Activated CD4-positive, alpha-beta T cell treated with anti-CD3 and anti-CD28 coated beads, Interleukin-2, amount 10 ng/mL, durations not matched to agents 24 days and 14 days (primary cell): ENCODE measurements at places on chromosomes 13 and 19. TPM values are rescaled to one million over a fixed set of nuclear protein-coding genes. Genes with fewer than 3 reads are reported as not detected.

DNA sequence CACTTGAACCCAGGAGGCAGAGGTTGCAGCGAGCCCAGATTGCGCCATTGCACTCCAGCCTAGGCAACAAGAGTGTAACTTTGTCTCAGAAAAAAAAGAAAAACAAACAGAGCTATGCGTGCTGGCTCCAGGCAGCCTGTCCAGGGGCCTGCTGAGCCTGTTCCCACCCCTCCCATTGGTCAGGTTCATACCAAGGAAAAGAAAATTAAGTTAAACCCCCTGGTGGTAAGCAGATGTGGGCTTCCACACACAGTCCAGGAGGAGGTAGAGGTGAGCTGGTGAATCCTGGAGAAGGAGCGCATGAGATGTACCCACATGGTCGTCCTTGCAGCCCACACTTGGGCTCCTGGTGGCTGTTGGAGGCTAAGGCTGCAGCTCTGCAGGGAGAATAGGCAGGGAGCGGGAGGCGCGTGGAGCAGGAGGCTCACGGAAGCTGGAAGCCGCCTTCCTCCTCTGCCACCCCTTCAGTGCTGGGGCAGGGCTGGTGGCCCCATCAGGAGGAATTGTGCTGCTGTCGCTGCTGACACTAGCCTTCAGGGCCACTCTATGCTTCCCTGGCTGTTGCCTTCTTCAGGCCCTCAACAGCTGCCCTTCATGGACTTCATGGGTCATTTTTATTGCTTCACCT is 10.5 kb upstream of the CHAMP1 start:
- no peak overlapping the region for H3K27ac ChIP-seq
- no peaks in the 10 kb centered on the region for H3K27me3 ChIP-seq
- no peaks in the 10 kb centered on the region for H3K4me1 ChIP-seq
- peaks cover 36% of the 10 kb centered on the region for H3K36me3 ChIP-seq
- H3K4me3 ChIP-seq = no peak overlapping the region
- DNase-seq = no peak

DNA sequence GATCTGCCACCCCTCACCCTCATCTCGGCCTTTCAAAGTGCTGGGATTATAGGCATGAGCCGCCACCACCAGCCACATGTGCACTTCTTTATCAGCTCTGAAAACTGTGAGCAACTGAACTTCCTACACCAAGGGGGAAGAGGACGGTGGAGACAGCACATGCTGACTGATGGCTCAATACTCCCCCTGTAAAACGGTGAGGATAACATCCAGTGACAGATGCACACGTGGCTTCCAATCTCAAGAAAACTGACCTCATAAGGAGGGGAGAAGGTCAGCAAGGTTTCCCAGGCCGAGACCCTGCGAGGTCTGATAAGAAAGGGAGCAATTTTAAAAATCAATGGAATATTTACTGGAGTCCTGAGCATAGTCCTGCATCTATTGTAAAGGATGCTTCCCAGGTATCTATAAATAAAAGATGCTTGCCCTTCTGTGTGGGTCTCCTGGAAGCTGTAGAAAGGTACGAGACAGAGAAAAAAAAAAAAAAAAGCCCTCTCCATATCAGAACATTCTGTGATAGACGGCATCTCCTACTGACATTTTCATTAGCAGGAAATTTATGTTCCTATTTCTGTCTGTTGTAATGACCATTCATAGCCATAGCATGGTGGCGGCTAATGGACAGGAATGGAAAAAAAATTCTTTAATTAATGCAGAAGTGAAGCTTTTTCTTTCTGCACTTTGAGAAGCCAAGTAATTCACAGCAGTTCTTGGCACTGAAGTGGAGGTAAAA is 385.1 kb downstream of the ZNF536 start:
- H3K27me3 ChIP-seq = no peaks in the 10 kb centered on the region
- H3K36me3 ChIP-seq = no peaks in the 10 kb centered on the region
- H3K4me1 ChIP-seq = no peaks in the 10 kb centered on the region
- H3K4me3 ChIP-seq = no peak overlapping the region

DNA sequence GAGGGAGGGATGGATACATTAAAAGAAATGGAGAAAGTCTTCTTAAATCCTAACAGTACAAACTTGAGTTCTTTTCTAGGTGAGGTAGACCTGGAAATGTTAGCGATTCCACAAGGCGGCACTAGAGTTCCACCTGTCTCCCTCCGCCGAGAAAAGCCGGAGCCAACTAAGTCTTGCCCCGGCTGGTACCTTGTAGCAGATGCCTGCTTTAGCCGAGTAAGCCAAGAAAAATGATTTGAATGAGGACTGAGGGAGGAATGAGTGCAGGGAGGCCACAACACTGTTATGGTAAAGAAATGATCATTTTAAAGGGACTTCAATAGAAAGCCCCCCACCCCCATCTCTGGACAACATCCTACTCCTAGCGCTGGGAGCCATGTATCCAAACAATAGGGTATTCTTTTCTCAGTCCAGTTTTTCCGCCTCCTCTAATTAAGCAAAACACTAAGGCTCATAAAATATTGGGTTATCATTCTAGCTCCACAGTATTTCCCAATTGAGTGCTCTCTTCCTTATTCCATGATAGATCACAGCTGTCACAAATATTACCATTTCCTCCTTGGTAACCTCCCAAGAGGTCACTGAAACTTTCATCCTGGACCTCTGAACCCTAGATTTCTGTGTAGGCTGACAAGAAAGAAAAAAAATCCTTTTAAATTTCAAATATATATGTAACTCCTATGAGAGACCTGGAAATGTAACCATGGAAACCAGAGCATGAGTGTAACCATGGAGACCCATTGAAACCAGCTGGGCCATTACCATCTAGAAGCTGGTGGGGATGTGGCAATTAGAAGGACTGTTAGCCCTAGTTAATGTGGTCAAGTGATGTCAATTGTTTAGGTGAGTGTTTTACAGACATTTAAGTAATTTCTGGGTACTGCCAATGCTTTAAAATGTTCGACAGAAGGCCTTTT is 58.3 kb downstream of the GPALPP1 start:
- H3K36me3 ChIP-seq = no peaks in the 10 kb centered on the region
- H3K4me3 ChIP-seq = peak overlapping the region; percentile 83
- peaks cover 47% of the 10 kb centered on the region for H3K27me3 ChIP-seq
- peaks cover 12% of the 10 kb centered on the region for H3K4me1 ChIP-seq
- peak; percentile 92 for DNase-seq

ZNF793 gene
- total RNA-seq = 0.69 and 0.72 TPM in 2 replicates

- no peak overlapping the region for H3K27ac ChIP-seq
- H3K4me3 ChIP-seq = no peak overlapping the region
- H3K27me3 ChIP-seq = no peaks in the 10 kb centered on the region
- no peaks in the 10 kb centered on the region for H3K36me3 ChIP-seq
Observed at GRCh38 chr19:10888421-10888866, 17.1 kb downstream of the CARM1 start.

- H3K36me3 ChIP-seq = no peaks in the 10 kb centered on the region
- DNase-seq = no peak
- H3K27me3 ChIP-seq = no peaks in the 10 kb centered on the region
- H3K4me3 ChIP-seq = no peak overlapping the region
- H3K4me1 ChIP-seq = no peaks in the 10 kb centered on the region
Observed at GRCh38 chr13:59547950-59548349, 615.8 kb downstream of the DIAPH3 start.

DNA sequence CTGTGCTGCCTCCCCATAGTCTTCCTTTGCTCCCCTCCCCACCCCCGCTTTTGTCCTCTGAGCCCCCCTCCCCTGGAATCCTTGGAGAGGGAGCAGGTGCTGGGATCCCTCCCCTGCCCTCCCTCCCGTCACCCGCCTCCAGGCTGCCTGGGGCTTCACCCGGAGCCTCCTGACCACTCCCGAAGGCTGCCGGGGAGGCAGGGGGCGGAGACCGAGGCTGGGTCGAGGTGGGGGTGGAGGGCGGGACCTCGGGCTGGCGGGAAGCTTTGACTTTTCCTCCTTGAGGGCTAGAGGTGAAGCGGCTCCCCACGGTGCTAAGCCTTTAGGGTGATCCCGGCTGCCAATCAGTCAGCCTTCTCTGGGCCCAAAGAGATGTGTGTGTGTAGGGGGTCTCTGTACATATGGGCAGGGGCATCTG is 1.5 kb downstream of the KMT5C start:
- peak overlapping the region; percentile 91 for H3K4me3 ChIP-seq
- peak; percentile 90 for DNase-seq
- H3K27me3 ChIP-seq = peaks cover 9% of the 10 kb centered on the region

DNA sequence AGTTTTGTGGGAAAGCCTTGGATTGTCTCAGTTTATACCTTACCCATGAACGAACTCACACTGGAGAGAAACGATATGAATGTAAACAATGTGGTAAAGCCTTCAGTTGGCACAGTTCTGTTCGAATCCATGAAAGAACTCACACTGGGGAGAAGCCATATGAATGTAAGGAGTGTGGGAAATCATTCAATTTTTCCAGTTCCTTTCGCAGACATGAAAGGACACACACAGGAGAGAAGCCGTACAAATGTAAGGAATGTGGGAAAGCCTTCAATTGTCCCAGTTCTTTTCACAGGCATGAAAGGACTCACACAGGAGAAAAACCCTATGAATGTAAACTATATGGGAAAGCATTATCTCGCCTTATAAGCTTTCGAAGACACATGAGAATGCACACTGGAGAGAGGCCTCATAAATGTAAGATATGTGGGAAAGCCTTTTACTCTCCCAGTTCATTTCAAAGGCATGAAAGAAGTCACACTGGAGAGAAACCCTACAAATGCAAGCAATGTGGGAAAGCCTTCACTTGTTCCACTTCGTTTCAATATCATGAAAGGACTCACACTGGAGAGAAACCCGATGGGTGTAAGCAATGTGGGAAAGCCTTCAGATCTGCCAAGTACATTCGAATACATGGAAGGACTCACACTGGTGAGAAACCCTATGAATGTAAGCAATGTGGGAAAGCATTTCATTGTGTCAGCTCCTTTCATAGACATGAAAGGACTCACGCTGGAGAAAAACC is 7.5 kb upstream of the ZNF440 start:
- H3K36me3 ChIP-seq = peaks cover 13% of the 10 kb centered on the region
- no peak overlapping the region for H3K27ac ChIP-seq
- no peak overlapping the region for H3K4me3 ChIP-seq
- no peak for DNase-seq
- H3K27me3 ChIP-seq = no peaks in the 10 kb centered on the region

GRCh38 chr13:27076421-27076820 is 95.2 kb downstream of the USP12 start:
- no peak for DNase-seq
- no peak overlapping the region for H3K4me3 ChIP-seq
- peaks cover 43% of the 10 kb centered on the region for H3K36me3 ChIP-seq

GRCh38 chr13:36190771-36191170 is 23.6 kb downstream of the SOHLH2 start:
- DNase-seq = no peak
- no peak overlapping the region for H3K27ac ChIP-seq
- no peaks in the 10 kb centered on the region for H3K36me3 ChIP-seq
- H3K4me1 ChIP-seq = no peaks in the 10 kb centered on the region
- no peak overlapping the region for H3K4me3 ChIP-seq
- no peaks in the 10 kb centered on the region for H3K27me3 ChIP-seq

- no peaks in the 10 kb centered on the region for H3K4me1 ChIP-seq
- H3K36me3 ChIP-seq = no peaks in the 10 kb centered on the region
- H3K27ac ChIP-seq = no peak overlapping the region
- no peak overlapping the region for H3K4me3 ChIP-seq
- DNase-seq = no peak
Observed at GRCh38 chr13:103525530-103525929, 459.3 kb upstream of the SLC10A2 start.

DNA sequence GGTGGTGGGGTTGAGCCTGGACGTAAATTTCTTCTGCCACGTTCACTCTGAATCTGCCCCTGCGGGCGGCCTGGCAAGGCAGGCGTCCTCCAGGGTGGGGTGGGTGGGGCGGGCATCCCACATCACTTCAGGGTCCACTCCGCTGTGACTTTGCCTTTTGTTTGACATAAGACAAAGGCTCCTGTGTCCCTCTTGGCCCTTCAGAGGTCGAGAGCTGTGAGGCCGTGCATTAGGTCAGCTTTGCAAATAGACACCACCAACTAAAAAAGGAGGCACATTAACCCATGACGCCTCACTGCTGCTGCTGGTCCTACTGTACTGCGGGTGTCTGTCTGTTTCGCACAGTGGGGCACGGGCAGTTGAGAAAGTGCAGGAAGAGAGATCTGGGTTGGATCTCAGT is 10.5 kb upstream of the ZNF536 start:
- no peak for DNase-seq
- no peak overlapping the region for H3K27ac ChIP-seq
- H3K4me1 ChIP-seq = no peaks in the 10 kb centered on the region
- no peak overlapping the region for H3K4me3 ChIP-seq
- H3K27me3 ChIP-seq = peaks cover 12% of the 10 kb centered on the region

GRCh38 chr13:95643936-95644598 is 439 bp downstream of the DZIP1 start:
- peaks cover 57% of the 10 kb centered on the region for H3K27me3 ChIP-seq
- H3K27ac ChIP-seq = no peak overlapping the region
- H3K4me1 ChIP-seq = peaks cover 8% of the 10 kb centered on the region

DNA sequence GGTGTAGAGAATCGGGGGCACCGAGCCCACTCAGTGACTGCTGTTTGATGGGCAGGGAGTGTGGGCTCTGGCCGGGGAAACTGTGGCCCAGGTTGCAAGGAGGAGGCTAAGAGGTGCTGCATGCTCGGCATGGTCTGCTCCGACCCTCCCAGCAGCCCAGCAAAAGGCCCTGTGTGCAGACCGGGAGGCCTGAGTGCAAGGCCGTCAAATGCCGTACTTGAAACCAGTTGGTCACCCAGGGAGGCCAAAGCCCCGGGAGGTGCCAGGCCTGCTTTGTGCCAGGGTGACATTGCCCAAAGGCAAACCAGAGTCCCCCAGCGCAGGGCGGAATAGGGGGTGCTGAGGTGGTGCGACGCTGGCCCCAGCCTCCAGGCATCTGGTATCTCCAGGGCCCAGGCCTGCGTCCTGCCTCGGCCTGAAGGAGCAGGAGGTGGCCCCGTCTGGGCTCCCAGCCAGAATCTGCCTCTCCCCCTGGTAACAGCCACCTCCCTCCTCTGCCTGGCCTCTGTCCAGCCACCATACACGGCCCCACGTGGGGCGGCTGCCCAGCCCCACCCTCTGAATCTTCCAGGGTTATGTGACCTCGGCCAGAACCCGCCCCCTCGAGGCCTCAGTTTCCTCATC is 4.0 kb downstream of the PIK3R2 start:
- no peak overlapping the region for H3K4me3 ChIP-seq
- peaks cover 11% of the 10 kb centered on the region for H3K36me3 ChIP-seq
- no peak overlapping the region for H3K27ac ChIP-seq
- H3K4me1 ChIP-seq = peaks cover 20% of the 10 kb centered on the region

GPR12 gene
- total RNA-seq = not detected in 2 replicates

GRIN3B gene
- total RNA-seq = 0.07 TPM in 1 of 2 replicates, not detected in the other

DNA sequence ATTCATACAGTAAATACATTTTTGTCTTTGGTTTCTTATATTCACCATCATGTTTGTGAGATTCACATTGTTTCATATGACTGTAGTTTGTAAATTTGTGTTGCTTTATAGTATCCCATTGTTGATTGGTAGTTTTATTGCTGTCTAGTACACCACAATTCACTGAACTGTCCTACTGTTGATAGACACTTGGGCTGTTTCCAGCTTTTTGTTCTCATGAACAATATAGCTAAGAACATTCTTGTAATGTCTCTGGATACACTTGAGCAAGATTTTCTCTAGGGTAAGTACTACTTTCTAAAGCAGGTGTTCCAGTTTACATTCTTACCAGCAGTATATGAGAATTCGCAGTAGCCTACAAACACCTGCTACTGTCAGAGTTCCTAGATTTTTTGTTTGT is 37.8 kb downstream of the SKA3 start:
- H3K27me3 ChIP-seq = peaks cover 17% of the 10 kb centered on the region
- H3K27ac ChIP-seq = peak overlapping the region; percentile 41
- peak overlapping the region; percentile 63 for H3K4me3 ChIP-seq
- H3K4me1 ChIP-seq = peaks cover 22% of the 10 kb centered on the region
- H3K36me3 ChIP-seq = peaks cover 21% of the 10 kb centered on the region
- DNase-seq = no peak
